Skin of body (tissue), 3 donors: ENCODE measurements at places on chromosomes 7 and 10. TPM values are rescaled to one million over a fixed set of nuclear protein-coding genes. Genes with fewer than 3 reads are reported as not detected.
A peak's percentile ranks its signal among the peaks of the same experiment; 100 is the strongest.

- DNase-seq, result peak; percentile 60
Observed at GRCh38 chr10:19817231-19817933, 1.1 kb downstream of the PLXDC2 start.

- DNase-seq, result no peak
Observed at GRCh38 chr7:142508251-142508650, 241.0 kb upstream of the PRSS1 start.

- DNase-seq, result no peak
Observed at GRCh38 chr7:158748335-158748734, 43.7 kb upstream of the NCAPG2 start.

- no peak for DNase-seq
Observed at GRCh38 chr7:87810130-87810529, 66.0 kb downstream of the SLC25A40 start.

The PILRA gene
- 3.2 TPM for total RNA-seq

The SPDYE2 gene
- not detected for total RNA-seq

DNA sequence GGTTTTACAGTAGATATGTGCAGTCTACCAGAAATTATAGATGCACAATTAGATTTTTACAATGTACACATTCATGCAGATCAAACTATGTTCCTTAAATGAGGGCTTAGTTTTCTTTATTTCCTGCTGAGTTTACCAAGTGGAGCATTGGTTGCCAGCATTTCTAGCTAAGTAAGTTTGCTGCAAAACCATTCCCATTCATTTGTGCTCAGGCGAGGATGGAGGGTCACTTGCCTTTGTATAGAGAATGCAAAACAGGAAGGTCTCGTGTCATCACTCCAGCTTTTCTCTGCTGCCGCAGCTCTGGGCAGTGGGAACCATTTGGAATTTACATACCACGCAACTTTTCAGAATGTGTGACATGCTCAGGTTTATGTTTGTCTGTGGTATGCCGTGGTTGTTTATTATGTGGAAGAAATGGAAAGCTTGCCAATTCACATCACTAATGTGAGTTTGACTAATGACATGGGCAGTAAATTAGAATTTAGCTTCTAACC is 198.6 kb downstream of the TRIL start:
- DNase-seq, result no peak

DNA sequence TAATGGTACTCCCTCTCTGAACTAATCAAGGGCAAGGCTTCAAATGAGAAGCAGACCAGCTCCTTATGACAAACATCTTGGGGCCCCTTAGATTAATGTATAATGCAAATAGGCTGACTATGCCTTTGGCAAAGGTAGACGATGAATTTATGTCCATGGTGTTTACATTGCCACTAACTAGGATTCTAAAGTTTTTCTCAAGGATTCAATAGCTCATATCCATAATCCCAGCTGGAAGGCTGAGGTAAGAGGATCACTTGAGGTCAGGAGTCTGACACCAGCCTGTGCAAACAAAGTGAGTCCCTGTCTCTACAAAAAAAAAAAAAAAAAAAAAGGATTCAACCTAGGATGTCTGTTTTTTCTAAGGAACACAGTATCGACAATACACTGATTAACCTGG is 96.5 kb downstream of the ORC5 start:
- DNase-seq, result no peak

DNA sequence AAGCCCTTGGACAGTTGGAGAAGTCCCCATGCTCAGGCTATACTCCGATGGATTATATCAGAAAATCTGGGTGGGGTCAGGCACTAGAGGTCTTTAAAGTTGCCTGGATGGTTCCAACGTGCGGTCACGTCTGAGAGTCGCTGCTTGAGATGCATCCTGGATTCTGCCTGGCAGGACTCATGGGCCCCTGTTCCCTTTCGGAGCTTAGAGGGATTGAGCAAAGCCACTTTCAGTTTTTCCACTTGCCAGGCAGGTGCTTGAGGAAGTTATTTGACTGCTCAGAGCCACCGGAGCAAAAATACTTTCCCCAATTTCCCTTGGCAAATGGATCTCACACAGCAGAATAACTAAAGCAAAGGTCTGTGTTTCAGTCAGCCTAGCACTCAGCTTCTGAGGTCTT is 129.1 kb downstream of the GALNT17 start:
- DNase-seq, result no peak

DNA sequence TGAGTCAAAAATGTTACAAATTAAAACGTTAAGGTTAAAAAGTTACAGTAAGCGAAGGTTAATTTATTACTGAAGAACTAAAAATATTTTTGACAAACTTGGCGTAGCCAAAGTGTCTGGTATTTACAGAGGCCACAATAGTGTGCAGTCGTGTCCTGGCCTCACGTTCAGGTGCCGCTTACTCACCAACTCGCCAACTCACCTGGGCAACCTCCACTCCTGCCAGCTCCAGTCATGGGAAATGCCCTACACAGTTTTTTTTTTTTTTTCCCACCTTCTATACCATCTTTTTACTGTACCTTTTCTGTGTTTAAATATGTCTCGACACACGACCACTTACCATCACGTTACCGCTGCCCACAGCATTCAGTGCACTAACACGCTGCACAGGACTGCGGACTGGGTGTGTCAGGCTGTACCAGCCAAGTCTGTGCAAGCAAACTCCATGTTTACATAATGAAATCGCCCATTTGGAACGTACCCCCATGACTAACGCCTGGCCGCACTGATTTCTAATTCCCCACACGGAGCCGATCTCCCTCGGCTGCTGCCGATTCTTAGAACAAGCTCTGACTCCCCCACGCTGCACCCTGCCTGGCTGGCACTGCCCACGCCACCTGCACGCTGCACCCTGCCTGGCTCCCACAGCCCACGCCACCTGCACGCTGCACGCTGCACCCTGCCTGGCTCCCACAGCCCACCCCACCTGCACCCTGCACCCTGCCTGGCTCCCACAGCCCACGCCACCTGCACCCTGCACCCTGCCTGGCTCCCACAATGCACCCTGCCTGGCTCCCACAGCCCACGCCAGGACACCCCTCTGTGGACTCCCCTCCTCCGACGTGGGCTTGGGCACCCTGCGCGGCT is 203.1 kb downstream of the ZMYND11 start:
- no peak for DNase-seq

The NXPH1 gene
- total RNA-seq, result 0.10 TPM

DNA sequence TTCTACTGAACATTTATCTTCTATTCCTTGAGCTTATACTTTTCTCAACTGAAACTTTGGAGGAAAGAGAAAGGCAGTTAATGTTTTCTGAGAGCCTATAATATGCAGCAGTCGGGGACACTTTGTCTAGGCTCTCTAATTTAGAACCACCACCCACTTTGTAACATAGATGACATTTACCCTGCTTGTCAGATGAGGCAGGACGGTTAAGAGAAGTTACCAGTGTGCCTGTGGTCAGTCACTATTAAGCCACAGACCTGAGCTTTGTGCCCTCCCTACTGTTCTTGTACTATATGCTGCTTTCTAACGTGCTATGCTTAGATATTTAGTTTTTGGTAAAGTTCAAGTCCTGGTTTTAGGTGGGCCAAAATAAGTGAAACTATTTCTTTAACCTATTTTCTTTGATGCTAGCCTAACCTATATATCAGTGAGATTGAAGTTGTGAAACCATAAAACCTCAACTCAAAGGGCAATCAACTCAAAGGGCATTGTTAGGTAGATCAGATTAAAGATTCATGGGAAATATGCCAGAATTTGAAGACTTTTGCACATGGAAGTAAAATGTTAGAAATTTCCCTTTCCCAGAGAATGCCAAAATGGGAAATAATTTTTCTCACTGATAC is 156.5 kb upstream of the AGR3 start:
- no peak for DNase-seq

DNA sequence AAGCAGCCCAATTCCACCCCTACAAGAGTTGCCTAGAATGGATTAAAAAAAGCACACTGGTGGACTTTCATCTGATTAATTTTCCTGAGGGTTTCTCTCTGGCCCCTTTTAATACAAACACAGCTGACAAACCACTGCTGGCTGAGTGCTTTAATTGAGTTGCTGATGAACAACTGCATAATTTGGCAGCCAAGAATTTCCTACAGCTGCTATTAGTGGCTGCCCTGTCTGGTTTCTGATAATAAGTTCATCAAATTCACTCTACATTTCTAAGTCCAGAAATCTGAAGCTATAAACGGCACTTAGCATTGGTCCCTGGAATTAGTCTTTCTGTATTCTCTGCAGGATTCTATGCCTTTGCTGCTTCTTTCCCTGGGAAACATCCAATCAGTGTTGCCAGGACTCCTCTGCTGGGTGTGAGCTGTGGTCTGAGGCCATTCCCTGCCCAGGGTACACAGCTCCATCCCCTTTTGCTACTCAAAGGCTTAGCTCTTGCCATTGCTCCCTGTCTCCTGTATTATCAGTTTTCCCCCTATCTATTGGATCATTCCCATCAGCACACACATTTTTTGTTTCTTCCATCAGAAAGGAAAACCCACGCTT is 110.6 kb downstream of the LSM5 start:
- DNase-seq, result no peak

DNA sequence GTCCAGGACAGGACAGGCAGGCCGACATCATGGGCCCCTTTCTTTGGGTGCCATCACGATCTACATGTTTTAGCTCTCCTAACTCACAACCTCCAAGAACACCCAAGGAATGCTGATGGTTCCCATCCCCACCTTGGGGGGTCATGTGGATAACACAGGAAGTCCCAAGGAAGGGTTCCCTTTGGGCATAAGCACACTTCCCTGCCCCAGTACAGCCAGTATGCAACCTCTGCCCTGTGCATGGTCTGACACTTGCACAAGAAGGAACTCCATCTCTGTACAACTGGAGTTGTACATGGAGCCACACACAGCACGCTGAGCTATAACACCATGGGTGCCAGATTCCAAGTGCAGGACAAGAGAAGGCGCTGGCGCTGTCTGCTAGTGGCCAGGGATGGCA is 11.0 kb downstream of the MAT1A start:
- DNase-seq, result no peak

The CDK1 gene
- total RNA-seq, result 40.3 TPM

GRCh38 chr7:155699180-155699579 is 54.7 kb downstream of the RBM33 start:
- no peak for DNase-seq

- no peak for DNase-seq
Observed at GRCh38 chr10:95277201-95277570, 13.6 kb downstream of the PDLIM1 start.

The MPLKIP gene
- 16.3 TPM for total RNA-seq

GRCh38 chr7:86431761-86432160 is 211.9 kb upstream of the GRM3 start:
- no peak for DNase-seq

DNA sequence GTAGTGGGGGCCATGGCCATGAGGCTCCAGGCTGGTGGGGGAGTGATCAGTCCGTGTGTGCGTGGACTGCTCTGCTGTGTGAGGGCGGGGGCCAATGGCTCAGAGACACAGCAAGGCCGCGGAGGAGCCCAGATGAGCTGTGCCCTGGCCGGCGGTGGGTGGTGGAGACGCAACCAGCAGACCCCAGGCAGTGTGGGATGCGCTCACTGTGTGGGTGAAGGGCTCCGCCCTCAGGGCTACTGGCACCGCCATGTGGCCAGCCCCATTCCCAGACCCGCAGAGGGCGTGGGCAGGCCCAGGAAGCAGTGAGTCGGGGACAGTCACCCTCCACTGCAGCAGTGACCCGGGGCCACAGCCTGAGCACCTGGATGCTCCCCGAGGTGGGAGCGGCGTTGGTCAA is 9.1 kb downstream of the NKX6-2 start:
- DNase-seq, result no peak

The OR6B1 gene
- total RNA-seq, result not detected

- DNase-seq, result peak; percentile 26
Observed at GRCh38 chr7:48471196-48471595, 299.9 kb downstream of the ABCA13 start.

DNA sequence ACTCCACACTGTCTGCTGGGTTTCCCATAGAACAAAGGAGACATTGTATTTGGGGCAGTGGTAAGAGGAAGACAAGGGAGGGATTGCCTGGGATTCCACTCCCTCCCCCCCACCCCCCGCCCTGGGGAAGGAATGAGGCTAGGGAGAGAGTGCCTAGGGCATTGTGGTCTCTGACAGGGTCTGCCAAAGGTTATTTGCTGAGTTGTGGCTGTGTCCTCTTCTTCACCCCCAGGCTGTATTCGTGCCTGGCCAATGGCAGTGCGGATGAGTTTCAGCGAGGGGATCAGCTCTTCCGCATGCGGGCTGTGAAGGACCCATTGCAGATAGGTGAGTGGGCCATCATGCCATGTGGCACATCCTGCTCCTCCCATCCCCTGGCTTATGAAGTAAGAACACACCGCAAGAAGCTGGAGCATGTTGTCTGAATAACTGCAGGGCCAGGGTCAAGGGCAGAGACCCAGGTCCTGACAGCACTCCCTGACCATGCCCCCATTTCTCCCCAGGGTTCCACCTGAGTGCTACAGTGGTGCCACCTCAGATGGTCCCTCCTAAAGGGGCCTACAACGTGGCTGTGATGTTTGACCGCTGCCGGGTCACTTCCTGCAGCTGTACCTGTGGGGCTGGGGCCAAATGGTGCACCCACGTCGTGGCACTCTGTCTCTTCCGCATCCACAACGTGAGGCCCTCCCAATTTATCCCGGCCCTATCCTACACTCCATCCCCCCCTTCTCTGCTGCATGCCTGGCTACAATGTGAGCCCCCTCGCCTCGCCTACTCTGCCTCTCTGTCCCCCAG is 3.7 kb downstream of the ZSWIM8 start:
- DNase-seq, result no peak

DNA sequence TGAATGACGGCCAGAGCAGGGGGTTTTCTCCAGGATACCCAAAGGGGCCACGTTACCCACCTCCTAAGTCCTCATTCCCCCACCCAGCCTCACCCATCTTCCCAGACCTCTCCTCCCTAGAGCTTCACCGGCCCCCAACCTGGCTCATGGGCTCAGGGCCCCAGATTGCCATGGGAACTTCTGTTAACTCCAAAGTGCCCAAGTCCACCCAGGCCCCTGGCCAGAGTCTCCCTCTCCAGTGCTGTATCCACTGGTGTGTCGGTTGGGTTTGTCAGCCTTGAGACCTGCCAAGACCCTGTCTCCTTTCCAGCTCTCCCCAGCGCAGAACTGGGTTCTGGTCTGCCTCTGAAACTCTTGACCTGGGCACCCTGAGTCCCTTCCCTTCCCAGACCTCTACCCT is 37.1 kb upstream of the ZMIZ2 start:
- no peak for DNase-seq

- DNase-seq, result no peak
Observed at GRCh38 chr10:62631241-62631640, 173.3 kb upstream of the ADO start.

DNA sequence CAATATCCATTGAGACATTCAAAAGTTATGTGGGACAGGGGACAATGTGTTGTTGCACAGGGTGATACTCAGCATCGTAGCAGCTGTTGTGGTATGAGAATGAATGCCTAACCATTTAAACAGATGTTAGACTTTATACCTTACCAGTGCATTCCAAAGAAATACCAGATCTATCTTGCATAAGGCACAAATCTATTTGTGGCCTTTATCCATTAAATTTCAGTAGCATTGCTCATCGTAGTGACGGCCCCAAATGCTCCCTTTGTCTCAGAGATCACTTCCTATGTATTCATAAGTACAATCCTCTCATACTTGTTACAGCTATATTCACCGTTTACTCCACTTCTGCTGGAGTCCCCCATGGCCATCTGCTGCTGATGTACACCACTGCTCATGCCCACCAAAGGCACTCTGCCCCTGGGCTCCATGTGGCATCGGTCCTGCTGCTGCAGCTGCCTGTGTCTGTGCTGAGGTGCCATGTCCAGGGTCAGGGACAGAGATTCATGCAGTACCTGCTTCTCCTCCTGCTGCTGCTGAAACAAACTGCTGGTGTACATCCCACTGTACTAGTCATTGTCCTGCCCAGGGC is 96.3 kb downstream of the CPED1 start:
- no peak for DNase-seq

The NIPSNAP2 gene
- total RNA-seq, result 45.1 TPM

GRCh38 chr10:117638200-117638599 is 95.7 kb downstream of the EMX2 start:
- DNase-seq, result peak; percentile 15
